ENCODE measurements at places on chromosomes 6 and 20.

DNA sequence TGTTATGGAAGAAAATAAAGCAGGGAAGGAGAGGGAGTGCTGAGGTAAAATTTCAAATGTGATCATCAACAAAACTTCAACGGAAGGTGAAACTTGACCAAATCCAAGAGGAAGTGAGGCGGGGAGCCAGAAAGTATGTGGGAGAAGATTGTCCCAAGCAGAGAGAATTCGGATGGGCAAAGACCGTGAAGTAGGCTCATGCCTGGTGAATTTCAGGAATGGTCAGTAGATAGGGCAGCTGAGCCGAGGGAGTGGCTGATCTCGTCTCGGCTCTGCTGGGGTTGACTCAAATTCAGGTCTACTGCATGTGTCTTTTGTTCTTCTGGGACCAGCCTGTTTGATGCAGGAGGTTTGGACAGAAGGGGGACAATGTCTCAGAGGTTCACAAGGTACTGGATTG is 7.0 kb upstream of the CSNK2A1 start:
- no peak for DNase-seq

DNA sequence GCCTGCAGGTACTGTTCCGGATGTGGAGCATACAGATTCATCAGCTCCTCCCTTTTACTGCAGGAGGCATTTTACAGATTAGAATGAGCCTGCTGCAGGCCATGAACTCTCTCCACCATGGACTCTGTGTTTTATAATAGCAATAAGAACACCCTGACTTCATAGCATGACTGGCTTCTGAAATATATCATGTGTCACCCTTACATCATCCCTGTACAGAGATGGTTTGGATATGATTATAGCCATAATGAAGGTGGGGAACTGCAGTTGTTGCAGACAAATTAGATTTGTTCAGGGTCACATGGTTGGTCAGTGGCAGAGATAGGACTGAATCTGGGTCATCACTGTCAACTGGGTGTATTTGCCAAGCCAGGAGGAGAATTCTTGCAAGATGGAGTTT is 100.7 kb downstream of the FOXO3 start:
- DNase-seq: no peak

- DNase-seq: no peak
Measured at GRCh38 chr6:50992232-50992631, 173.6 kb downstream of the TFAP2B start.

DNA sequence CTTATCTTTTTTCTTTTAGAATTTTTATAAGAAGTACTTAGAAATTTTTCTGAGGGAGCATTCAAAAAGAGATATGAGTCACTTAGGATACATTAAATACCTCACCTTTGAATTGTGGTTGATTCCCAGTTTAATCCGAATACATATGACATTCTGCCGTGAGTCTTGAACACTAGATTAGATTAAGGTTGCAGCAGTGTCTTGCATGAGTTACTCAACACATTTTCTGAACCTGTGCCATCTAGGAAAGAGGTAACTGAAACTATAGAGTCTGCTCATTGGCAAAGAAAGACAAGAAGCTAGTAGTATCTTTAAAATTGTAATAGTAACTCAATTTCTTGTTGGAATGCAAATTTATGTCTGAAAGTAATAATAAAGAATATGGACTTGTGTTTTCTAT is 14.9 kb downstream of the PEX3 start:
- DNase-seq: no peak

DNA sequence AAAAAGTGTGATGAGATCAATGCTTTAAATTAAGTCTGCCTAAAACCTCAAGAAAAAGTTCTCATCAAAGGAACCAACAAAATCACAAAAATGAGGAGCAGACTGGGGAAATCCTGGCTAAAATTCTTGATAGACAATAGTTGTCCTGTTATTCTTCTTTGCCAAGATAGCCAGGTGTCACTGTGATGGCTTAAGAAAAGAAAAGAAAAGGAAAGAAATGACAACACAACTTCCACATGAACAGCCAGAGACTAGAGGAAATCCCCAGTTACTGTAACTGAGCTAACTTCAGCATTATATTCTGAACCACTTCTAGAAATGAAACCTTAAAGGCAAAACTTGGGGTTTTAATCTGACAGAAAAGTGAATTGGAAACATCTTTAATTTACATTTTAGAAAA is 129.6 kb downstream of the CD24 start:
- DNase-seq: no peak

- DNase-seq: no peak
Measured at GRCh38 chr20:63087236-63087871, 80.6 kb upstream of the BHLHE23 start.

DNA sequence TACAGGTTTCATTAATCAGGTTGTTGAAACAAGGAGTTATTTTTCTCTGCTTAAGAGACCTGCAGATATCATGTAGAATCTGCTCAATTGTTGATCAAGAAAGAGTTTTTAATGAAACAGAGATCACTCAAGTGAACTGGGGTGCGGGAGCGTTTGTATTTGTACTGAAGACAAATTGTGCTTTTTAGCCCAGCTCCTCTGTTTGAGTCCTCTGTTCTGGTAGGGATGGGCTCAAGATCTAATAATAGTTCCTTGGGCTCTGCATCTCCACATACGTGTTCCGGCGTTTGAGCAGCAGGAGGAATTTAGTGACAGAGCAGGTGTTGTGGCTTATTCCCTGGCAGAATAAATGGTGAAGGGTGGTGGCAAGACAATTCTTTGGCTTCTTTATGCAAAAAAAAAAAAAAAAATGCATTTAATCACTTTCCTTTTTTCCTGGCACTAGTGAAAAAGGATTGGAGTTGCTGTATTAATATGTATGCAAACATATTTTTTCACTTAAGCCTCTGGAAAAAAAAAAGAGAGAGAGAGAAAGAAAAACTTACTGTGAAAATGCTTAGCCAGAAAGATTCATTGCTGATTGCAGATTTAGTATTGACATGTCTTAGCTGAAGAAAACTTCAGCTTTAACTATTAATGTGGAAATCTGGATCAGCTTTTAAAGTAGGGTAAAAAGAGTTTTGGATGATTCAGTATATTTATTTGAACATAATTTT is 4.0 kb downstream of the CITED2 start:
- no peak for DNase-seq

- no peak for DNase-seq
Measured at GRCh38 chr20:56702931-56703840, 74.1 kb downstream of the TFAP2C start.

DNA sequence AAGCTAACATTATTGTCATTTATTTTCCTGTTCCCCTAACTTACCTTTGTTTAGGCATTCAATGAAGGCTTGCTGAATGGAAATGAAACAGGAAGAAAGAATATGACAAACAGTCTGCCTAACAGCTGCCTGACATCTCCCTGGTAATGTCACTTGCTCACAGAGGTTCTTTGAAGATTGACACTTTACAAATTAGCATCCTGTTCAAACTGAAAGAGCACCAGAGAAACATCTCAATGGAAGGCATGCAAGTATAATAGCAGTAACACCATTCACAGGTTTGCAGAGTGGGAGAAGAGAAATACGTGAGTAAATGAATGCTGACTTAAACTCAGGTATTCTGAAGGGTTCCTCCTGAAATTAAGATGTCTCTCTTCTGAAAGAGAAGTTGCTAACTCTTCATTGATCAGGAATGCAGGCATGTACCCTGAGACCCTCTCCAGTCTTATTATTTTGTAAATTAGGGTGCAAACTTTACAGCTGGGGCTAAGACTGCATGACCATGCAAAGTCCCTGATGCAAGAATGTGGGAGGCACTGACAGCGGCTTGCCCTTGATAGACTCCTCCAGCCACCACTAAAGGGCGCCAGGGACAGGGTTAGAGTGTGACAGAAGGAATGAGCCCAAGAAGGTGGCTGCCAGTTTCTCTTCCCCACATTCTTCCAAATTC is 1.3 kb upstream of the SMLR1 start:
- no peak for DNase-seq

DNA sequence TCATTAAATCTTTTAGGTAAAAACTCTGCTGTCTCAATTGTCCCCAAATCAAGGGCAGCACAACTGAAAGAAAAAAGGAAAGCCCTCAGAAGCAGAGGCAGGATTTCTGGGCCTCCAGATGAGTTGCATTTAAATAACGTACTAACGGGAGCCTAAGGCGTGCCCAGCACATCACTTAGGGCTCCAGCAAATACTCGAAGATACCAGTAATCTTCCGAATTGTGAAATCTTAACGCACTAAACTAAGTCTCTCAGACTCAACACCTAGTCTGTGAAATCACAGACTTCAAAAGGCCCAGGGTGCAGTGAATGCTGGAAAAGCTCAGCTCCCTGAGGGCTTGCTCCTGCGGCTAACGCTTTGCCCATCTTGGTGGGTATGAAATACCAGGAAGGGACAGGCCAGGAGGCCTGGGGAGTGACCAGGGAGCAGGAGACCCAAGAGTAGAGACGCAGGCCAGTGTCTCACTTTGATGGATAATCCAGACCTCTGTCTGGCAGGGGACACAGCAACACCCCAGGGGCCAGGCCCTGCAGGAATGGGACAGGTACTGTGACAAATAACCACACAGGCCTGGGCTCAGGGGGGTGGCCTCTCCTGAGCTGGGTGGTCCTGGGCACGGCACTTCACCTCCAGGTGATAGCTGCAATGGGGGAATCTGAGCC is 36.4 kb downstream of the RRBP1 start:
- DNase-seq: no peak

GRCh38 chr6:138104618-138105213 is 2.5 kb downstream of the PERP start:
- no peak for DNase-seq

- no peak for DNase-seq
Measured at GRCh38 chr6:131169613-131170012, 34.3 kb downstream of the AKAP7 start.

- no peak for DNase-seq
Measured at GRCh38 chr6:71388856-71389527, 100.4 kb downstream of the OGFRL1 start.

DNA sequence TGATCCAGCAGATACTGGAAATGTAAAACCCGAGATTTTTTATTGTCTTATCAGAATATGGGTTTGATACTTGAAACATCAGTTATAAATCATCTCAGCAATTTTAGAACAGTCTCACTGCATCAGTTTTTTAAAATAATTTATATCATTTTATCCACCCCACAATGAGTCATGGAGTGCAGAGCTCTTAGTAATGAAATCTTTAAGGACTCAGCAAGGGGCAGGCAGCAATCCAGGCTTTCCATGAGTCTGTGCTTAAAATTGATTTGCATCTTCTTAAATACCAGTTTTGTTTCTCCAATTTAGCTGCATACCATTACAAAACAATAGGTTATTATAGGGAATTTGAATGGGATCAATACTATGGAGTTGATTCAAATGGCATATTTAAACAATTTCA is 832.3 kb downstream of the C6orf118 start:
- DNase-seq: no peak

DNA sequence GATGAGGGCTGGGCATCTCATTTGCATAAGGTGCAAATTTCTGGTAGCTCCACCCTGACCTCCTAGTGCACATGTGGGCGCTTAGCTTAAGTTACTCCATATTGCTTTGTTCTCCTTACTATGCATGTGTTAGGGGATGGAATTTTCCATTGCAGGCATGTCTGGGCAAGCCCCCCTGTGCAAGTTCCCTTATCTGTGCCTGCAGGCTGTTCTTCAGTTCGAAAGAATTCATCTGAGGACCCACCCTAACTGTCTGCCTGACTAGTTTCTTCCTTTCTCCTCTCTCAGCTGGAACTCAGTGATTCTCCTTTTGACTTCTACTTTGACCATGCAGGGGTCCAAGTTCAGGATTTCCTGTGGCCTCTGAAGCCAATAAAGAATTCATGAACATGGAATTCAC is 30.2 kb downstream of the CCDC170 start:
- DNase-seq: no peak

- no peak for DNase-seq
Measured at GRCh38 chr20:39983655-39984054, 705.4 kb downstream of the MAFB start.

- no peak for DNase-seq
Measured at GRCh38 chr6:129835691-129836090, 25.4 kb downstream of the TMEM244 start.

DNA sequence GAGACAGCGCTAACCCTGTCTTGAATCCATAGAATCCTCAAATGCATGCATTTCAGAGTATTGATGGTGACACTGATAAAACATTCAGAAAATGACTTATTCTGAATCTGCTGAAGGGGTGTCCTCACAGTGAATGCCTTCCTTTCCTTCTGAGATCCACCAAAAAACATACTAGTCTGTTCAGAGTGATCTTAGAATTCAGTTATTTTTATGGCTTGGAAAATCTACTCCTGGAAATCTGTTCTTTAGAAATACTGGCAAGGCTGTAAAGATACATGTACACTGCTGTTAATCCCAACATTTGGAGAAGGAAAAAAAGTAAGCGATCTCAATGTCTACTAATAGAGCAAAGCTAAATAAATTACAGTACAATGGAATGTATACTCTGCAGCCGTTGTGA is 672.6 kb upstream of the AGPAT4 start:
- DNase-seq: no peak

GRCh38 chr6:44411141-44411540 is 23.6 kb downstream of the CDC5L start:
- no peak for DNase-seq

DNA sequence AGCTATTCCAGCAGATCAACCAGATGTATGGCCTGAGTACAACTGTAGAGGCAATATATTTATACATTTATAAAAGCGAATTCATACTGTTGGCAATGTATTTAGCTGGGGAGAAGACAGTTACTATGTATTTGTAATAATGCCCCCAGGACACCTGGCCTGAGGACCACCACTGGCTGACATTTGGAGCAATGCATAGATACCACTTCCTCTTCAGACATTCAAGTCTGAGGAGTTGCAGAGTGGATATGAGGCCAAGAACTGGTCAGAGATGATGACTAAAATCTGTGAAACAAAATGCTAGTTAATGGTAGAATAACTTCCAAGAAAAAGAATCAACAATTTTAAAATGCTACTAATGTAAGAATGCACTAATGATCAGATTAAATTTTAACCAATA is 462.3 kb downstream of the CDC5L start:
- no peak for DNase-seq

DNA sequence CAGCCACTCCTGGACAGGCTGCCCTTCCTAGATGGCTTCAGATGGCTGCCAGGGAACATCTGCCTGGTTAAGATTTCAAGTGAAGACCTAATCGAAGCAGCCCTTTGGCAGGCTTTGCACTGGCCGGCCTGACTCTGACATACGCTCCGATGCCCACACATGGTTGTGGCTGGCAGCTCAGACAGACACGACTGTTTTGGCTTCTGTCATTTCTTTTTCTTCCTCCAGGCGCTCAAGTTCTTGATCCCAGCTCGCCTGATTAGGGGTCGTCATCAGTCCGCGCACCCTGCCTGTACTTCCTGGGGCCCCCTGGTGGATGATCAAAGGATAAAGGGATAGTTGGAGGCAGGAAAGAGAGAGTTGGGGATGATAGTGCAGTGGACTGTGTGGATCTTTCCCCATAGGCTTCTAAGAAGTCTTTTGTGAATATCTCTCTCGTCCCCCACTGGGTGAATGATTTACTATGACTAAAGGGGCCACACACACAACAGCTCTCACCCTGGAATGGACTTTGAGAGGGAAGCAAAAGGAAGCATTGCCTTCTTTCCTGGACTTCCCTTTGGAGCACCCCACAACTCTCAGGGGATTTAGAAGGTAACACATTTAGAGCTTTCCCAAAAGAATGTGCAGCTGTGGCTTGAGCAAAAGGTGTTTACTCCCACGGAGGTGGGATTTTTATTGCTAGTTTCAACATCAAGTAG is 21.4 kb upstream of the TRAM2 start:
- DNase-seq: no peak

- no peak for DNase-seq
Measured at GRCh38 chr6:34531580-34532201, 24.4 kb downstream of the SPDEF start.
